Stimulated activated CD8-positive, alpha-beta memory T cell treated with anti-CD3 and anti-CD28 coated beads, Interleukin-4, amount 100 ng/mL, for 48 hours (primary cell): ENCODE measurements at places on chromosomes 12 and 14.

- no peak for DNase-seq
Observed at GRCh38 chr14:92675421-92675820, 73.0 kb downstream of the LGMN start.

DNA sequence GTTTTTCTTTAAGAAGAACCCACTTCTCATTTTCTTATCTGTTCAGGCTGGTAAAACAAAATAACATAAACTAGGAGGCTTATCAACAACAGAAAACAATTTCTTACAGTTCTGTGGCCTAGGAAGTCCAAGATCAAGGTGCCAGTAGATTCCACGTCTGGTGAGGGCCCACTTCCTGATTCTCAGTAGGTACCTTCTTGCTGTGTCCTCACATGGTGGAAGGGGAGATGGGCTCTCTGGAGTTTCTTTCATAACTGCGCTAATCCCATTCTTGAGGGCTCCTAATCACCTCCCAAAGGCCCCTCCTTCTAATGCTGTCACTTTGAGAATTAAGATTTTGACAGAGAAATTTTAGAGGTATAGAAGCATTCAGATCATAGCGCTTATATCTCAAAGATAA is 33.4 kb downstream of the TXNRD1 start:
- DNase-seq: no peak

GRCh38 chr12:62272936-62273552 is 12.8 kb downstream of the USP15 start:
- DNase-seq: no peak

DNA sequence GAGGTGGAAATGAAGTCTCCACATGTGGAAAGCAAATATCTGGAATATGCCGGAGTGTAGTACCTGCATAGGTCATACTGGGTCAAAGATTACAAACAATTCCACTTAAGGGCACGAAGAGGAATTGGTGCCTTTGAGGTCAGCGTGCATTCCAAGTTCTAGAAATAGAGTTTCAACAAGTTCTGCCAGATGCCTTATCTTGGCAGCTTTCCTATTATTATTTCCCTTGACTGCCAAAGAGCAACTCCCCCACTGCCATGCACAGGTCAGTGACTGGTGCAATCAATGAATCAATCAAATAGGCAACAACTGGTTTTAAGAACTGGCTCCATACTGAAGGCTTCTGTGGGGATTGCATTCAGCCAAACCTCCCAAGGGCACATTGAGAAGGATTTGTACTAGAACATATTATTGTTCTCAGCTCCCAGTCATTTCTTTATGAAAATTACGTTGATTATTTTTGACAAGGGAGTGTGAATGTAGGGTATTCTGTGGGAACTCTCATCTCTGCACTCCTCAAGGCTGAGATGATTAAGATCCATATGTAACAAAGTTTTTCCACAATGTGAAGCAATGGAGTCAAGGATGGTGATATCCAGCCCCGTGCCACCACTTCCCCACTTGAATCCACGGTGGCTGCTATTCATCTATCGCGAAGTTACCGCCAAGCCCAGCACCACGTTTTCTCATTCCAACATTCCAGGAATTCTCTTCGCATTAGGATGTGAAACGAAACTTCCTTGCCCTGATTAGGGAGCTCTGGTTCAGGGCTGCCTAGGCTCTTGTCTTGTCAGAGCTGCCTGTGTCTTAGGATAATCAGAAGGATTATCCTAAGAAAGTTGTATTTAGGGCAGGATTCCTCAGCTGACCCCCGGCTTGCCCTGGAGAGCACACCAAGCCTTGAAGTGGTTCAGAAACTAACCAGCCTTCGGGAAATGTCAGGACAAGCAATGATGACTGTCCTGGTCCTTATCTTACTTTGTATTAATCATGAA is 115.1 kb upstream of the PCED1B start:
- DNase-seq: no peak

DNA sequence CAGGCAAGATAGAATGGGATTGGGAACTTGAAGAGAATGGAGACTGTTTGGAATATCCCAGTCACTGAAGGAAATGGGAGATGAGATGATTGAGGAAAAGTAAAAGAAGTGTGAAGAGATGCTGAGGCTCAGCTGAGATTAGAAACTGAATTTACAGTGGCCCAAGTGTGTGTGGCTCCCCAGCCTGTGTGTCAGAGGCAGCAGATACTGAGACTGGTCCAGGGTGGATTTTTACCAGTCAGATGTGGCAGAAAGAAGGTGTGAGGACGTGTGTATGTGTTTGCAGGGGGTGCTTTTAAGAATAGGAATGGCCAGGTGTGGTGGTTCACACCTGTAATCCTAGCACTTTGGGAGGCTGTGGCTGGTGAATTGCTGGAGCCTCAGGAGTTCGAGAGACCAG is 42.9 kb downstream of the PRKCH start:
- no peak for DNase-seq

DNA sequence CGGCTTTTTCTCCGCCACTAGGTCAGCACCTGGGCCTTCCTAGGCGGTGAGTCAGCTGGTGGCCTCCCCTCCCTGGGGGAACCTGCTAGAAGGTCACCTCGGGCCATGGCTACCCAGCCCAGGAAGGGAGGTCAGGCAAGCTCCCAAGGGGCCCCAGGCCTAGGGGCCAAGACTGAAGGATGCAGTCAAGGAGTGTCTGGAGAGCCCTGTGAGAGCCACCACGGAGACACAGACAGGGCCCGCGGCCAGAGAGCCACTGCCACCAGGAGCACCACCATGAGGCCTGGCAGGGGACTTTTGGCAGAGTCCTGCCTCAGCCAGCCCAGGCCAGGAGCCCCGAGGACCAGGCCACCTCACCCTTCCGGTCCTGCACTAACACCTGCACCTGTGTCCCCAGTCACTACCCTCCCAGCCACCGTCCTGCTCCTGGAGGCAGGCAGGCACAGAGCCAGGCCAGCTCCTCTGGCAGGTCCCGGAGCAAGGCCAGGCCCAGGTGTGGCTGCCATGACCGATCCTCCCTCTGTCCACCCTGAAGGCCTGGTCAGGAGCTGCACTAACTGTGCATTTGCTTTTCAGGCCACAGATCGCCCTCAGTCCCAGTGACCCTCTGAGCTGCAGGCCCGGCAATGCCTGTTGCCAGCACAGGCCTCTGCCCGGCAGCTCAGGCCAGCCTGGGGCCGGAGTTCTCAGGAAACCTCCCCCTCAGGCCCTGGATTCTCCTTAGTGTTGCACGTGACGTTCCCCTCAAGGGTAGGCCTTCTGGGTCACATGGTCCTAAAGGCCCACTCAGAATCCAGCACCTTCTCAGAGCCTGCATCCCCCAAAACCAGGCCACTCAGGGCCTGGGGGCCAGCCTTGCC is 6.9 kb downstream of the PHETA1 start:
- no peak for DNase-seq

GRCh38 chr12:121444842-121445202 is 44.9 kb downstream of the RNF34 start:
- DNase-seq: no peak

DNA sequence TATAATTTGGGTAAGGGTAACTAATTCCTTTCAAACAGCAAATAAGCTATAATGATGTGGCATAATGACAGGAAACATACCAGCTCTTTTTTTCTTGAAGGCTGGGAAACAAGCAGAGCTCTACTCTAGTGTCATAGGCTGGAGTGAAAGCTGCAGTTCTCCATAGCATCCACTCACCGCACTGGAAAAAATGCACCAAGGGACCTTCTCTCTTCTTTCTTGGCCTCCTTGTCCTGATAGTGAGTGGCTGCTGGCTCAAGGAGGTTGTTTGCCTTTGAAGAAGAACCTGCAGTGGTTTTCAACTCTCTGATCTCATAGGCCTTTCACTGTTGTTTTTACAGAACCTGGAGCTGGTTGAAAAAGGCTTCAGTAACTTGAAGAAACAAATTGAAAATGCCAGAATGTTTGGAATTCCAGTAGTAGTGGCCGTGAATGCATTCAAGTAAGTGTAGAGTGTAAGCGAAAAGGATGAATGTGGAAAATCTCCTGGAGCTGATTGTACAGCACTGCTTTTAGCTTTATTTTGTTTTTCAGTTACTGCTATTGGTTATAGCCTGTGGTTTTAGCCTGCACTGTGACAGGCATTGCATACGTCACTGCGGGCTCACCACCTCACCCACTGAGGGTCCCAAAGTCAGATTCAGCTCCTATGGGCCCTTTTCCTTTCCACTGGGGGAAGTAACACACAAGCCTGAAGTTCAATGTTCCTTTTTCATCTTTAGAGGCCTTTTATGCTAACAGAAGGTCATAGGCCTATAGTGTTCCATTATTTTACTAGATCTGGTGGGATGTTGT is 17.2 kb upstream of the AKAP5 start:
- peak; percentile 42 for DNase-seq

- no peak for DNase-seq
Observed at GRCh38 chr12:106767954-106768822, 6.3 kb upstream of the RIC8B start.

- no peak for DNase-seq
Observed at GRCh38 chr12:124377981-124378509, 83.2 kb downstream of the RFLNA start.

DNA sequence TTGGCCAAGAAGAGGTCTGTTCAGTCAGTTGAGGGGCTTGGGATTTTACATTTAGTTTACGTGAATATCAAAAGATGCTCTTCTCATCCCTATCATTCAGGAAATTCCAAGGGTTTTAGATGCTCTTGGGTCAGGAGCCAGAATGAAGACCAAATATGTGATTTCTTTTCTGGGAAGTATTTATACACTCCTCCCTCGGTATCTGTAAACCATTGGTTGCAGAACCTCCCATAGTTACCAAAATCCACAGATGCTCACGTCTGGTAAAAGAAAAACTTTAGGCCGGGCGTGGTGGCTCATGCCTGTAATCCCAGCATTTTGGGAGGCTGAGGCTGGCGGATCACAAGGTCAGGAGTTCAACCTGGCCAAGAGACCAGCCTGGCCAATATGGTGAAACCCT is 75.9 kb downstream of the TNFAIP2 start:
- no peak for DNase-seq

DNA sequence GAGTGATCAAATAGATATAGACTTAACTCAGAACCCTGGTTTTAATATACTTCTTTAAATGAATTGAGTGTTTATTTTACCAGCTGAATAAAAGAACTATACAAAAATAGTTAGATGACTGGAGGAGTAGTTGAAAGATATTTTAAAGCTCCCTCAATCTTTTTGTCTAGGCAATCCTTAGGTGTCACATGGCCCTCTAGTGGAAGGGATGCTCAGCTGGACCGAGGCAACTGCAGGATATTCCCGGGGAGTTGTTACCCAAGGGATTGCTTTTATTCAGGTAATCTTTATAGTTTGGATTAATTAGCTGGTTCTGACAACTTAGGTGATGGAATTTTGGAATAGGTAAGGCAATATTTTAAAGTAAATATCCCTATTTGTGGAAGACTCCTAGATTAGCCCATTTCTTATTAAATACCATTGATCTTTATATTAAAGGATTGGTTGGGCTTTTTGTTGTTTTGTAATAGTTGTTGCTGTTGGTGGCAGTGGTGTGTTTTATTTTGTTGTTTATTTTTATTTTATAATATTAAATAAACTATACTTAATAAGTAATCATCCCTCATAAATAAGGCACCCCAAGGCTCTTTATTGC is 57.1 kb downstream of the ZDHHC17 start:
- DNase-seq: no peak

GRCh38 chr12:58794859-58795258 is 125.4 kb downstream of the LRIG3 start:
- DNase-seq: no peak

- no peak for DNase-seq
Observed at GRCh38 chr12:3420693-3421092, 70.3 kb upstream of the PRMT8 start.

GRCh38 chr14:90616881-90617280 is 199.3 kb downstream of the TTC7B start:
- DNase-seq: no peak

- DNase-seq: peak; percentile 75
Observed at GRCh38 chr12:114625294-114625851, 58.6 kb downstream of the TBX3 start.

DNA sequence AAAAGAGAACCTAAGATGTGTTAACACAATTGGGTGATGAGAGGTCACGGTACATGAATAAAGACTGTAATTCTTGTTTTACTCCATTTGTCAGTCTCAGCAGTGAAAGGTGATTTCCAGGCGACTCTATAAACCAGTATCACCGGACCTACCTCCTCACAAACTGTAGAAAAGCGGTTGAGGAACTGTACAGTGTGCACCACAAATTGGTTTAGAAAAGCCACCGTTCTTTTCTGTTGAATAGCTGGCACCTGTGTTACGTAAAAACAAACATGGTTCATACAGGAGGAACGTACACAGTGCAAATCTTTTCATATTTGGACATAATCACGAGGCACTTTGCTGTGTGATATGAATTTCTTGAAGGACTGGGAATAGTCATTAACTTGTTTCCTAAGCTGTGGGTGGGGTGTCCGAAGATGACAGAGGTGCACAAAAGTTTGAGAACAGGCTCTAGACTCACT is 663 bp downstream of the WASHC3 start:
- DNase-seq: peak; percentile 36

GRCh38 chr12:28171356-28172060 is 18.7 kb upstream of the CCDC91 start:
- no peak for DNase-seq

DNA sequence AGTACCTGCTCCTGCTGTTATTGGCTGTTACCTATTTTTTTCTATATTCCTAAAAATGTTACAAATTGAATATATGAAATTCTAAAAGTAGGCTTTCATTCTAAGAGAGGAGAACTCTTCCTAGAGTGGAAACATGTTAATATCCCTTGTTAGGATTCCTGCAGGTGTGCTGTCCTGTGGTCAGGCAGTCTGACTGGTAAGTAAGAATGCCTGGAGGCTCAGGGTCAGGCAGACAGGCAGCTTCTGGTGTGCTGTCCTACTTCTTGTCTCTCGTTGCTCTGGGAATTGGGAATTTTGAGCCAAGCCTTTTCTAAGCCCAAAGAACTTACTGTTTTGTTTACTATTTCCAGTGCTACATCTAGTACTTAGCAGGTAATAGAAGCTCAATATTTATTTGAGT is 10.3 kb downstream of the PPHLN1 start:
- no peak for DNase-seq

DNA sequence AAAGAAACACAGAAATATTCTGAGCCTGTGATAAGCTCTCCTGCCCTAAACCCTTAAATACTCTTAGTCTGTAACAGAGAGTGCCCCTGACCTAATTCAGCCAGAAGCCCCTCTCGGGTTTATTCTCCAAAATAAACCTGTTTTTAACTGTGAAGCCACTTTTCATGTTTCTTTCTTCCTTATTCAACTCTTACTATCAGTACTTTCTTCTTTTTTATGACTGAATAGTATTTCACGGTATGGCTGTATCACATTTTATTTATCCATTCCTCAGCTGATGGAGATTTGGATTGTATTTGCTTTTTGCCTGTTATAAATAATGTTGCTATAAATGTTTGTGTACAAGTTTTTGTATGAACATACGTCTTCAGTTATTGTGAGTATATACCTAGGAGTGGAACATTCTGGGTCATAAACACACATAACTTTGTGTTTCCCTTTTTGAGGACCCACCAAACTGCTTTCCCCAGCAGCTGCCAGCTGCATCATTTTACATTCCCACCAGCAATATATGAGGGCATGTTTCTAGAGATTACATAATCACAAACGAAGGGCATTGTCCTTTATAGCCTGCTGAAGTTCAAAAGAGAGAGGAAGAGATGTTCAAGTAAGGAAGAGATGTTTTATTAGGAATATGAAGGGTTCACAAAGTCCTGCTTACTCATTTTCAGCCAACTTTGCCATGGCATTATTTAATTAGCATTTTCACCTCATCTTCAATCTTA is 199.4 kb upstream of the NUDT4 start:
- no peak for DNase-seq

- peak; percentile 61 for DNase-seq
Observed at GRCh38 chr12:57166971-57167371, 19.6 kb upstream of the LRP1-AS start.
